ENCODE measurements at places on chromosomes 1 and 21.
A peak's percentile ranks its signal among the peaks of the same experiment; 100 is the strongest.

- no peak for DNase-seq
Observed at GRCh38 chr1:41610361-41610760, 125.9 kb upstream of the EDN2 start.

DNA sequence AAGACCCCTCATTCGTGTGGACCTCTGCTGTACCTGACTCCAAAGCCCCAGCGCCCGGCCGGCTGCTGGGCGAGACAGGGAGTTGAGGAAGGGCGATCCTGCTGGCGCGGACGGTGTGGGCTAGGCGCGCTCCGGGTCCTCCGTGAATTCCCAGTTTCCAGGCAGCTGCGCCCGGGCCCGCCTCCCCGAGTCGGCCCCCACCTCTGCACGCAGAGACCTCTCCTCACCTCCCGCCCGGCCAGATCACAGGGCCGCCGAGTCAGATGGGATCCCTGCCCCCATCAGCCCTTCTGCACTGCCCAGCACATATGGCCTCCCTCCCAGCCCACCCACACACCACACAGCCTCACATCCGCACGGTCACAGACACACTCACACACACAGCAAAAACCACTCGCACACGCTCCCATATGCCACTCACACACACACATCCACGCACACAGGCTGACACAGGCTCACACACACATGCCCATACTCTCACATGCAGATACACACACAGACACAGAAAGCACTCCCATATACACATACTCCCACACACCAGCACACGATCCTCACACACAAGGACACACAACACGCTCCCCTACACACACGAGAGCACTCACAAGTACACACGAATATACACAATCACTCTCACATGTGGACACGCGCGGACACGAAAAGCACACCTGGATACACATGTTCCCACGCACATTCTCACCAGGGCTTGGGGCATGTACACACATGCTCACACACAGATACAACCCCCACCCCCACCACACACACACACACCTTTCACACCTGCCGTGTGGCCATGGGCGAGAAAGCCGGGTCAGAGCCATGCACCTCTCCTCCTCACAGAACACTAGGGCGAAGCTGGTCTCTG lies 7.2 kb upstream of the GUCA2B start:
- no peak for DNase-seq

- DNase-seq: no peak
Observed at GRCh38 chr1:89790592-89790991, 30.2 kb upstream of the LRRC8D start.

DNA sequence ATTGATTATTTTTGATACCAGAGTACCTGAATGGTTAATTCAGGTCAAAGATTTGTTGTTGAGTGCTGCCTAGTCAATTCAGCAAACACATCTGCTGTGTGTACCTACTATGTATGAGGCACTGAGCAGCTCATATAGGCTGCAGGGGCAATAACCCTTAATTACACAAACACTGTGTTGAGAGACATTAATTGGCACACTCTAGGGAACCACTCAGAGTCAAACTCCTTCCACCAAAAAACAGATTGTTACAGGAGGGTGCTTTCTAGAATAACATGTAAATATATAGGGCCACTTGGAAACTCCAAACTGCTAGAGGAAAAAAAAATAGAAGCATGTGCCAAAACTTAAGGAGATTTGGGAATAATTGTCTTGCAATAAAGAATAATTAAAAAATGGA lies 31.3 kb downstream of the UBE2U start:
- DNase-seq: no peak

GRCh38 chr1:181032535-181032934 lies 1.2 kb upstream of the MR1 start:
- no peak for DNase-seq

DNA sequence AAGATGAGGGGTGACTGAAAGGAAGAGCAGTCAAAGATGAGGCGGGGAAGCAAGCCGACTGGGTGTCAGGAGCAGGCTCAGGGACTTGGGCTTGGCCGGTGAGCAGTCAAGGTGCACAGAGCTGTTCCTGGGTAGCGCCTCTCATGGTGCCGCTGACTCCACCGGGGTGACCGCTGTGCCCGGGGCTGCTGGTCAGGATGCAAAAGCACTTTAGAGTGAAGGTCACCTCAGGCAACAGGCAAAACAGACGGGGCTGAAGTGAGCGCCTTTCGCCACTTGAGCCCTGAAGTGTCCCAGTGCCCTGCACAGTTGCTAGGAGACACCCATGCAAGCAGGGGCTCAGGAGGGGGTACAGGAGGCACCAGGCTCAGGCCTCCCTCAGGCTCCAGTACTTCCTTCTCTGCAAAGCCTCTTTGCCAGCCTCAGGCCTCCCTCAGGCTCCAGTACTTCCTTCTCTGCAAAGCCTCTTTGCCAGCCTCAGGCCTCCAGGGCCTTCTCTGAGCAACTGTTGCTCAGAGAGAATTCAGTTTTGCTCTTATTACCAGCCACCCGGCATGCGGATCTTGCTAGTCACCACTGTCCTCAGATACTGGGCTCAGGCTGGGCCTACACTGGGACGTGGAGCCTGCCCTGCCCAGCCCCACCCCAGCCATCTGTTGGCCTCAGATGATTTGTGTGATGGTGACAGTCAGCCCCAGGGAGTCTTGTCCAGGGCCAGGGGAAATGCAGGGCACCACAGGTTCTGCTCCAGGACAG lies 99.7 kb upstream of the IRF2BP2 start:
- no peak for DNase-seq

DNA sequence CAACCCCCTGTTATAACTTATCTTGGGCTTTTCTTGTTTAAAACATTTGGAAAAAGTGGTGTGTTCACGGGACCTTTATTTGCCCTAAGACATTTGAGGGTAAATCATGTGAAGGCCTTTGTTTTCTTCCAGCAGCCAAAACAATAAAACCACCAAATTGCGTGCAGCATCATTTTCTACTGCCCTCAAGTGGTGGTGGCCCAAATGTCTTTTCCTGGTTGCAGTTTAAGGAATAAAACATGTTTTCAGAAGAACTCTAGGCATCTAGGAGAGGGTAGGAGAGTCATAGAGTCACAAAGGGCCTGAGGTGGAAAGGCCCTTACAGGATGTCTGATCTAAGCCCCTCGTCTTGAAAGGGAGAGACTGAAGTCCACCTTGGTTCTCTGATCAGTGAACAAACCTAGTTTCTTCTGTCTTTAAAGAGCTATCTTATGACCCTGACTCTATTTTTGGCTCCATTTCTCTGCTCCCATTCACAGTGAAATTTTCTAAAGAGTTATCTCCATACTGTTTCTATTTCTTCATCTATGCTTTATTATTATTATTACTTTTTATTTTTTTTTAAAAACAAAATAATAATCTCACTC lies 16.0 kb upstream of the EPS15 start:
- DNase-seq: peak; percentile 20

GRCh38 chr1:97849345-97850340 lies 71.2 kb downstream of the DPYD start:
- DNase-seq: no peak

Measured in stimulated activated CD4-positive, alpha-beta T cell treated with anti-CD3 and anti-CD28 coated beads, Interleukin-4, amount 100 ng/mL, for 4 hours (primary cell).